ENCODE measurements at places on chromosomes 16 and 17. TPM values are rescaled to one million over a fixed set of nuclear protein-coding genes. Genes with fewer than 3 reads are reported as not detected.

ELOB gene
- total RNA-seq: 210 TPM

SLFN11 gene
- 44.1 TPM for total RNA-seq

ABCA8 gene
- total RNA-seq: not detected

TBC1D3K gene
- total RNA-seq: not detected

TMIGD1 gene
- not detected for total RNA-seq

All from activated naive CD8-positive, alpha-beta T cell treated with anti-CD3 and anti-CD28 coated beads, Interleukin-2, amount 10 ng/mL, durations not matched to agents 7 days and 5 days (primary cell).